ENCODE measurements at places on chromosomes 12 and 14.

- DNase-seq = no peak
Measured at GRCh38 chr12:38158428-38159091, 158.0 kb upstream of the ALG10B start.

DNA sequence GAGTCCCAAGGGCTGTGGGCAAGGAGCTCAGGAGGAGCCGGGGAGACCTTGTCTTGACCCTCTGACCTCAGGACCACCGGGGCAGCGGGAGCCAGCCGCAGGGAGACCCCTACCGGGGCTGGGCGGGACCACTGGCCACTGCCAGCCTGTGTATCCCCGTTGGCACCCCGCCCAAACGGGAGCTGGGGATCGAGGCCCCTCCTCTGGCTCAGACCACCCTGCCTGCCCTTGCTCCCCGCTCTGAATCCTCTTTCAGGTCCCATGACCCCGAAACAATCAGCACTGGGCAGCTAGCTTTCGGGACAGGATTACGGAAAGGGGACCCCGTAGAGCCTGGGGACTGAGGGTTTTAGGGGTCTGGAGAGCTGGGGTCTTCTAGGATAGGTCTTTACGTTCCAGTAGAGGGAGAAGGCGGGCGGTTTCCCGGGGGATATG is 1.3 kb downstream of the GLI1 start:
- no peak for DNase-seq

- no peak for DNase-seq
Measured at GRCh38 chr12:98280621-98281020, 234.8 kb upstream of the TMPO start.

DNA sequence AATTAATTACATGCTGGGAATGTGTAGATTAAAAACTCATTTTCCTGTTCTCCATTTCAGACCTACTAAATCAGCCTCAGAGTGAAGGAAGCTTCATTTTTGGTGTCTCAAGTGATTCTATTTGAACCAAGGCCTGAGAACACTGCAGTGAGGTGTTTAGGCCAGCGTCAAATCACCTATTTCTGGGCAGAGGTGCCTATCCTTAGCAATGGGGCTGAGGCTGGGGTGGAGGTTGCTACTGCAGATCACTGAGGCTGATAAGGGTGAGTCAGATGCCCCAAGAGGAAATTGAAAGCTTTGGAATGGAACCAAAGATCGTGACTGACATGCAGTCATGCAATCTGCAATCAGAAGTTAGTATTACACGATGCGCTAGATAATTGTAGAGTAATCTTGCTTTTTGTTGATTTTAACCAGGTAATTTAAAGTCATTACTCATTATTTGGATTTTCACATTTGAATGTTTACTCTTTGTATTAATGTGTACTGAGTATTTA is 4.4 kb downstream of the TXNRD1 start:
- DNase-seq = peak; percentile 63

DNA sequence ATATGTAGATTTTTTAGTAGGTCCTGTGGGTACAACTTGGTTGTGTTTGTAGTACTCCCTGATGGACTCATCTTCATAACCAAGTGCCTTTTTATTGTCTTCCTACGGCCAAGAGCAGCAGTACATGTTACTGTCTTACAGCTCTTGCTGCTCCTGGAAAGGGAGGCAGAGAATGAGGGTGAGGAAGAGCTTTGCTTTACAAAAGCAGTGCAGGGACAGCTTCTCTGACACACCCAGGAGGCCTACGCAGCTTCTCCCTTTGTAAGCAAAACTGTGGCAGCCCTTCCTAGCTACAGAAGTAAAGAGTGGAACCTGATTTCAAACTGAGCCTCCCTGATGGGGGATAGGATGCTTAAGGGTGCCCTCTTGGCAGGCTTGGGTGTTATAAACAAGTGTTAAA is 18.6 kb downstream of the MYRFL start:
- no peak for DNase-seq

Data from mucosa of gallbladder (tissue), 1 donor.